NCI-H2171 treated with DMSO at 0.1 percent for 48 hours (cell line): ENCODE measurements at places on chromosomes 12 and 14.
A peak's percentile ranks its signal among the peaks of the same experiment; 100 is the strongest.

GRCh38 chr12:508795-509194 is 49.1 kb downstream of the B4GALNT3 start:
- no peak for DNase-seq

- no peak for DNase-seq
Observed at GRCh38 chr14:51341338-51341737, 101.3 kb downstream of the TMX1 start.

DNA sequence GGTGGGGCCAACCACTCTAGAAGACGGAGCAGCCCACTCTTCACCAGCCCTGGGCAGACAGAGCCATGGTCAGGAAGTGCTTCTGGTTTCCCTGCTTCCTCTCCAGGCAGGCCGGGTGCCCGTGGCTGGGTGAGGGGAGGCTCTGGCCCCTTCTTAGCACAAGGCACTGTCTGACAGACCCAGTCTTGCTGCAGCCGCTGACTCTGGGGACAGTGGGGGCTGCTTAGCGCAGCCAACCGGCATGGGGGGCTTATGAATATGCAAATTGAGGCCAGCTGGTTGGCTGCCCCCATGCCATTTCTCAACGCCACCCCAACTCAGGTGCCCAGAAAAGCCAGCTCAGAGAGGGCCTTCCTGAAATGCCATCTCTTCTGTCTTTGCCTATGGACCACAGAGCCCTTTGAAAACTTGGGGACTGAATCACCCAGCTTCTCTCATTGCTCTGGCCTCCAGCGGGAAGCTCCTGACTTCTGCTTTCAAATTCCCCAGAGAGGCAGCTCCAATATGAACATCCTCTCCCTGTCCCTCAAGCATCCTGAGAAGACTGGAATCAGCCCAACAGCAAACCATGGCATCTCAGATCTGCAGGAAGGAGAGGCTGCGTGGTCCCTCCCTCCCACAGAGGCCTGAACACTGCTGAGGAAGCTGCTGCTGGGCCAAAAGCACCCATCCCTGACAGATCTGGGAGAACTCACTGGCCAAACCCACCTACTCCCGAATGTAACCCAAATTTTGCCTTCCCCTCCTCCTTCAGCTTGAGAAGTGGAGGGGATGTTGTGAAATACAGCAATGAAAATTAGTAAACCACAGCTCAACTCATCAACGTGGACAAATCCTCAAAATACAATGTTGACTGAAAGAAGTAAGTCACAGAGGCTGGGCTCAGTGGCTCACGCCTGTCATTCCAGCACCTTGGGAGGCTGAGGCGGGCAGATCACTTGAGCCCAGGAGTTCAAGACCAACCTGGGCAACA is at the start of gene PROX2:
TSS of gene PROX2 (minus strand) at position 205 of the 973 bp plus-strand sequence. CDS start 12,311 bp downstream, outside the sequence.
- no peak for DNase-seq

GRCh38 chr12:128026696-128027574 is 240.0 kb upstream of the TMEM132C start:
- no peak for DNase-seq

DNA sequence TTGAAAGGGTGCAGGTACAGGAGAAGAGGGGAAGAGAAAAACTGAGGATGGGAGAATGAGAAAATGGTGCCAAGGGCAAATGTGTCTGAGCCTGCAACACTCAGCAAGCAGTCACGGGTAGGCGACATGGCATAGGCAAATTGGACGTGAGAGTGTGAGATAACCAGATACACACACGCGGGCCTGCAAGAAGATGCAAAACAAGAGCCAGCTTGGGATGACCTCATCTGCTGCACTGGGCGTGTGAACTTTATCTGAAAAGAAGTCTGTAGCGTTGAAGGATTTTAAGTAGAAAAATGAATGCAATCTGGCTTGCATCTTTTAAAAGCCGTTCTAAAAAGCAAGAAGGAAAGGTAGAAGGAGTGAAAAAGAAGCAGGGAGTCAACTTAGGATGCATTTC is 160.4 kb downstream of the NTF3 start:
- no peak for DNase-seq

DNA sequence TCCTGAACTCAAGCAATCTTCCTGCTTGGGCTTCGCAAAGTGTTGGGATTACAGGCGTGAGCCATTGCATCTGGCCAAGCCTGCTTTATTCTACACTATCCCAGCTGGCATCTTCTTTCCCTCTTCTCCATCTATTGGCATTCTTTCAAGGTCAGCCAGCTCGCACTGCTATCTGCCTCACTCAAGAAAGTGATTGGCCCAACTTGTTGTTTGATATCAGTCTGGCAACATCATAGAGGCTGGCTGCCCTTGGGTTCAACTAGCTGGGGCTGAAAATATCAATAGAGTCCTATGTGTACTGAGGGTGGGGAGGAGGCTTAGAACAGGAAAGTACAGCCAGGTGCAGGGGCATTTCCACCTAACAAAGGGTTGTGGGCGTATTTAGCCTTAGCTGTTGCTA is 17.1 kb downstream of the GMFB start:
- no peak for DNase-seq

GRCh38 chr12:64083285-64084210 is 138.5 kb downstream of the KICS2 start:
- peak; percentile 32 for DNase-seq

GRCh38 chr12:79119796-79120195 is 255.2 kb downstream of the SYT1 start:
- peak; percentile 36 for DNase-seq

DNA sequence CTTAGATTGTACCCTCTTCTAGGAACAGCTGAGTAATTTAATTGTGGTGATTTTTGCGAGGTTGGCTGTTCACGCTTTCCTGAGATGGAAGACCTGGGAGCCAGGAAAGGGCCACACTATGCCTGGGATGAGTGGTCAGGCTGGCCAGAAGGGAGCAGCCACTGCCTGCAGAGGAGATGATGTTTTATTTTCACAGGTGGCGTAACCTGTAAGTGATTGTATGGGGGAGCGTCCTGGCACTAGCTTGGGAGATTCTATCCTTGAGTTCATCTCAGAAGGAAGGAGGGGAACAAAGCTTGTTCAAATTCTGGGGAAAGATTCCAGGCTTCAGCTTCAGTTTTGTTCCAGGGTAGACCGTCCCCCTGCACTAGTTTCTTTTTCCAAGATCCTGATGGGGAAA is 1.2 kb downstream of the RPH3A start:
- no peak for DNase-seq

DNA sequence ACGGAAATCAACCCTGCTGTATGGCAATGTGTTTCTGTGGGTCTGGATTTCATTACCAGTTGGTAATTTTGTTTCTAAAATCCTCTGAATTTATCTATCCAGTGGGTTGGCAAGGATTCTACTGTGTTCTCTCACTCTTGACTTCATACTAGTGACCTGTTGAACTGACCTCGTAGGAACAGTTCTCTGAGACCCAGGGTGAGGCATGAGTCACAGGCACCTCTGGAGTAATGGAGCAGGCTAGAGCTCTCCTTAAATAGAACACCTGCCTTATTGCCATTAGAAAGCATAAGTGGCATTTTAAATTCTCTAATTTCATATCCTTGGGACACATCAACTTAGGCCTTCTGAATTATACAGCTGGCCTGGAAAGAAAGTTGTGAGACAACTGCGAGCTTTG is 258.3 kb upstream of the NAV3 start:
- no peak for DNase-seq

- no peak for DNase-seq
Observed at GRCh38 chr12:30939234-30939633, 12.7 kb downstream of the TSPAN11 start.

DNA sequence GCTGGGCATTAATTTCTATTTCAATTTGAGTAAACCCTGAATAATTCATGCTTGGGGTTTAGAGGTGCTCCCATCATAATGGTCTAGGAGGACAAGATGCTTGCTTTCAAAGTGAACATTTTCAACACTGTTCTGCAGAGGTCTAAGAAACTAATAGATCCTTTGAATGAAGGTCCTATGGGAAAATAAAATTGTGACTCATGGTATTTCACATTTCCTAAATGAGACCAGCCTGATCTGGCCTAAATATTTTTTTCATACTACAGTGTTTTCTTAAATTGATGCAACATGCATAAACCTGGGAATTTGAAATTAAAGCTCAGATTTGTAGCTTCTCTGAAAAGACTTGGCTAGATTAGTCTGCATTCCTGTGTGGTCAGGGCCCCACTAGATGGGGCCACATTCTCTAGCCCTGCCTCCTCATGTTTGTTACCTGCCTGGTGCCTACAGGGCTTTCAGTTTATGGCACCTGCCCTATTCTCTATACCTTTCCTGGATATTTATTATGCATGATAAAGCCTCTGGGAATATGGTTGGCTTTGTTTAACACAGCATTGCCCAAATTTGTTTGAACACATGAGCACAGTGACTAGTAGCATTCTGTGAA is 112.7 kb downstream of the METTL25 start:
- no peak for DNase-seq

GRCh38 chr12:51752234-51752889 is 96.2 kb downstream of the FIGNL2 start:
- DNase-seq, result no peak

DNA sequence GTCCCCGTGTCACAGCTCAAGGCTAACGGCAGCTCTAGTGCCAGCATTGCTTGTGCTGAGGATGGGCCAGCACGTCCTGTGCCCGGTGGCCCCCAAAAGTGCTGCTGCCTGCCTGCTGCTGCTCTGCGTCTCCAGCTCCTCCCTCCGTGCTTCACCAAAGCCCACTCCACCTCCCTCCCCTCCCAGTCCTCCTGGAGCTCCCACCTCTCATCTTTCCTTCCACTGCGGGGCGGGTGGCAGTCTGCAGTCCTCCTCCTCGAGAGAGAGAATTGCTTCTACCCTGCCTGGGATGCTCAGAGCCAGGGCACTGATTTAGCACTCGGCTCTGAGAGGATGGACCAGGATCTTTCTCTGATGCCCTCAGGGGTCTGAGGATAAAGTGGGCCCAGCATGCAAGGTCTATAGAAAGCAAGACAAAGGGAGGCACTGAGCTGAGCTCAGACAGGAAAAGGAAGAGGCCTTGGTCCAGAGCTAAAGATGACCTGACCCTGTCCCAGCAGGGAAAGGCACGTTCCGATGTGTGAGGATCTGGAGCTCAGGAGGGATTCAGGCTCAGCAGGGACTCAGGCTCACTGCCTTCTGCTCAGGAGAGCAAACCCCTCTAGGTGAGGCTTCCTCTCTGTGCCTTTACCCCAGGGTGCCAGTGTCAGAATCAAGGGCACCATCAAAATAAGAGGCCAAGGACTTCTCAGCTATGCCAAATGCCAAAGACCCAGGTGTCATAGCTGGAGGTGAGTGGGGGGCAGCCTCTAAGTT is 113.1 kb upstream of the FKBP4 start:
- DNase-seq, result no peak

DNA sequence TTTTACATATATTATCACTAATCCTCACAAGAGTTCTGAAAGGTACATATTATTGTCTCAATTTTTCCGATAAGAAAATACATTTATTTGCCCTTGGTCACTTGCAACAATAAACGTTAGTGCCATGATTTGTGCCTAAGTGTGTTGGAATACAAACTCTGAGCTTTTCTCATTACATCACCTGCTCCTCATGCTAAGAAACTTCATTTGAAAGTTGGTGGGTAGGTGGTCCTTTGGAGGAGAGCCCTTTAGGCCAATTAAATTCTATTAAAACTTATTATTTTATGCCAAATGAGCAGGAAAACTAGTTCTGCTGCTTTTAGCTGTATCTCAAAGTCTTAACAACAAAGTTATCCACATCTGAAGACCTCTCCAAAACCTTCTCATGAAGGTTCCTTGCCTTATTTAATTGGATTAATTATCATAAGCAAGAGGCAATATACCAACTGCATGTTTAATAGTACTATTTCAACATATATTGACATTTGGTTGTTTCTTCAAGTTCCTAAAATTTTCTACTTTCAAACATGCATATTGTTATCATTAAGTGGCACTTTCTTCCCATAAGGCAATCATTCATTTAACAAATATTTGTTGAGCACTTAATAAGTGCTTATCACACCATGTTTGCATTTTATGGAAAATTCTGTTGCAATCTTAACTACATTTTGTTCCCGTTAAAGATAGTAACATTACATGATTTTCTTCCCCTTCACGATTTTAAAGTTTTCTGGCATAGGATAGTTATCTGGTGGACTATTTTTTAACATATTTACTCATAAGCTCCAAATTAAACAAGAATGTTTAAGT is 40.1 kb upstream of the LRRK2 start:
- DNase-seq, result no peak

DNA sequence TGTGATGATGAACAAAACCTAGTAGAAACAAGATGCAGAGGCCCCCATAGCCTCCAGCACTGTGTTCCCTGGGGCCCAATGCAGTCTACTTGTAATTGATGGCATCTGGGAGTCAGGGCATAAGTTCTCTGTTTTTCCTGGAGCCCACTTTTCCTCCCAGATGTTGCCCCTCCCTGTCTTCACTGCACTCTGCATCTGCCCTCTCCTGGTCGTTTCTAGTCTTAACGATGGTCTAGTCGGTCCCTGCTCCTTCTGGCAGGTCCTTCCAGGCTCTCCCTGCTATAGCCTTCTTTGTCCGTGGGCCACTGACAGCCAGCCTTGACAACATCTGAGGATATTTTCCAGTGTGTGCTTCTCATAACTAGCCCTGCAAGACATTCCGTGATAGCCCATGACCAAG is 208.3 kb downstream of the GXYLT1 start:
- no peak for DNase-seq

DNA sequence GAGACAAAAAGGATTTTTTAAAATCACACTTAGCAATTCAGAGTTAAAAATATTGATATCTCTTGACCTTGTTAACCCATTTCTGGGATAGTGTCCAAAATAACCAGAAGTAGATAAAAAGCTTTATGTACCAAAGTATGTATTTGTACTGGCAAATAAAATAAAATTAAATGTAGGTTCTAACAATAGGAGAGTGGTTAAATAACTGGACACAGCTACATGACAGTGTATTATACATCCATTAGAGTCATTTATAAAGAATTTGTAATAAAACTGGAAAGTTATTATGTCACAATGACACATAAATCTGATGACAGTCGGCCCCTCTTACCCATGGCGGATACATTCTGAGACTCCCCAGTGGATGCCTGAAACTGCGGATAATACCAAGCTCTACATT is 34.0 kb downstream of the BMAL2 start:
- DNase-seq, result no peak

- DNase-seq, result no peak
Observed at GRCh38 chr12:10097521-10097920, 1.3 kb downstream of the CLEC1A start.

- no peak for DNase-seq
Observed at GRCh38 chr12:108667349-108667748, 33.7 kb upstream of the SELPLG start.

GRCh38 chr14:35866595-35867279 is 40.6 kb downstream of the BRMS1L start:
- DNase-seq, result no peak

- DNase-seq, result no peak
Observed at GRCh38 chr12:28866715-28867503, 282.2 kb upstream of the FAR2 start.

DNA sequence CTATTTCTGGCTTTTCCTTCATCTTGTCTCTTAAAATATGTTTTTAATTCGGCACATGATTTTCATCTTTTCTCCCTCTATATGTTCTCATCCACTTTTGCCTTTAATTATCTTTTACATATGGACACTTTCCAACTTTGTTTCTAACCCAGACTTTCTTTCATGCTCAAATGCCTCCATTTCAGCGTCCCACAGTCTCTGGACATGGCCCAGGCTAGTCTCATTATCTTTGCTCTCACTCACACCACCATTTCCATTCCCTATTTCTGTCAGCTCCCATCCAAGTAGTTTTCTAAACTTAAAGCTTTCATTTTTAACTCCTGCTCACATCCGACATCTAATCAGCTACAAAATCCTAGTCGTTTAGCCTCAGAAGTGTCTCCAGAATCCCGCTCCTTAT is 14.8 kb downstream of the GTF2H3 start:
- DNase-seq, result no peak

GRCh38 chr12:61213646-61214045 is 1046.6 kb upstream of the USP15 start:
- DNase-seq, result peak; percentile 35

GRCh38 chr14:80275208-80275850 is 64.0 kb upstream of the DIO2 start:
- DNase-seq, result no peak
